ENCODE measurements at places on chromosomes 6 and 20.

DNA sequence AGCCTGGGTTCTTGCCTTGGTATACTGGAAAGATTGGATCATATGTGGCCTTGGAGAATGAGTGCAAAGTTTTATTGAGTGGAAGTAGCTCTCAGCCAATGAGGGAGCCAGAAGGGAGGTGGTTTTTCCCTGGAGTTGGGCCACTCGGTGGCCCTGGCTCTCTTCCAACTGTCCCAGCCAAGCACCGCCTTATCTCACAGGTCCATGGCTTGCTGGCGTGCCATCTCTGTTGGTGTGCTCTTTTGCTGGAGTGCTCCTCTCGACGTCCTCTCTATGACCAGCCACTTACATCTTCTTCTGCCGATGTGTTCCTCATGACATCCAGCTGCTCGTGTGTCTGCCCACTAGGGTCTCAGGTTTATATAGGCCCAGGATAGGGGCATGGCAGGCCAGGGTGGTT, 505.9 kb upstream of the SYNCRIP start:
- DNase-seq: no peak

DNA sequence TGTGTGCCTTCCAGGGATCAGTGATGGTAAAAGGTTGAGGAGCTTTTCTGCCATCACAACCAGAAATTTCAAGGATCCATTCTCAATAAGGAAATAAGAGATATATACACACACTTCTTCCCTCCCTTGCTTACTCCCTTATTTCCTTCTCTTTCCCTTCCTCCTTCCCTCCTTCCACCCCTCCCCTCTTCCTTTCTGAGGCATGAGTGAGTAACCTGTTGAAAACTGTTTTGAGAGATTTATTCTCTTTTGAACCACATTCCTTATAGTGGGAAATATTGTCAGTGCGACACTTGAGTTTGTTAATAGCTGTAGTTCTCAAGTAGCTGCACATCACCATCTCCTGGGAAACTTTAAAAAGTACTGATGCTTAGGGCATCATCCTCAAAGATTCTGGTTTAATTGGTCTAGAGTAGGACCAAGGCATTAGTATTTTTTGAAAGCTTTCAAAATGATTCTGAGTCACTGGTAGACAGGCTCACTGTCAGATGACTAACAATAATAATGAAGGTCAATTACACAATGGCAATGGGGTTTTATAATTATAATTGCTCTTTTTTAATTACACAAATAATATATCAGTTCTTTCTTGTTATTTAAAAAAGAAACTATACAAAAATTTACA, 109.9 kb downstream of the POPDC3 start:
- no peak for DNase-seq

GRCh38 chr6:108968325-108969316, 120.4 kb downstream of the ARMC2 start:
- no peak for DNase-seq

- no peak for DNase-seq
Observed at GRCh38 chr20:56542489-56543030, 9.5 kb downstream of the FAM209B start.

DNA sequence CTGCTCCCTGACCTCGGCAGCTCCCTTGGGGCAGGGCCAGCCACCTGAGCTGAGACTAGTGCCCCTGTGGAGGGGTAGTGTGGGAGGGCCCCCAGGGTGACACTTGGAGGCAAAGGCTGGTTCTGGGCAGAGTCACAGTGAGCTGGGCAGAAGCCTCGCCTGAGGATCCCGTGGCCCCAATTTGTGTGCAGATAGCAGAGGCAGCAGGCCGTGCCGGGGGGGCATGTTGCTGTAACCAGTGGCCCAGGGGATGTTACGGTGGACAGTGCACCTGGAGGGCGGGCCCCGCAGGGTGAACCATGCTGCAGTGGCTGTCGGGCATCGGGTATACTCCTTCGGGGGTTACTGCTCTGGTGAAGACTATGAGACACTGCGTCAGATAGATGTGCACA, 2.9 kb downstream of the KLHDC3 start:
- no peak for DNase-seq

DNA sequence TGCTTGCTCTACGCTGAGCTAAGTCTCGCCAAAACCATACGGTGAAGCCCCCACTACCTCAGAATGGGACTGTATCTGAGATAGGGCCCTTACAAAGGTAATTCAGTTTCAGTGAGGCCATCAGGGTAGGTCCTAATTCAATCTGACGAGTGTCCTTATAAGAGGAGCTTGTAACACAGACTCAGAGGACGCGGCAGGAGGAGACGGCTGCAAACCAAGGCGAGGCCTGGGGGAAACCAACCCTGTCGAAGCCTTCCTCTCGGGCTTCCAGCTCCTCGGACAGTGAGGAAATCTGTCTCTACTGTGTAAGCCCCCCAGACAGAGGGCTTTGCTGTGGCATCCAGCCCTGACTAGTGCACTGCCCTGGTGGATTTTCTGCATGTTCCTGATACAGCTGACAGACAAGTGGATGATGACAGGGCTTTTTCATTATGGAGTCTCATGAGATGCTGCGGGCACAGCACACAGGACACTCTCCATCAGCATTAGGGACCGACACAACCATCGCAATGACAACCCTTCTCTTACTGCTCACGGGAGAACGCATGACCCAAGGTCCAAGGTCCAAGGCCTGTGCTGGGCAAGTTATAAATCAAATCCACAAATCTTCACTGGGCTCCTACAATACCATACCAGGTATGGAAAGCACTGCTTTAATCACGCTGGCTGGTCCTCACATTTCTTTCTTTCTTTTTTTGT, 48.2 kb downstream of the SSR1 start:
- no peak for DNase-seq

All from G401 (cell line).